ENCODE measurements at places on chromosomes 12 and 14.

GRCh38 chr14:29905543-29905942 is 22.1 kb downstream of the PRKD1 start:
- DNase-seq: no peak

GRCh38 chr12:2084553-2085296 is 31.9 kb downstream of the CACNA1C start:
- no peak for DNase-seq

DNA sequence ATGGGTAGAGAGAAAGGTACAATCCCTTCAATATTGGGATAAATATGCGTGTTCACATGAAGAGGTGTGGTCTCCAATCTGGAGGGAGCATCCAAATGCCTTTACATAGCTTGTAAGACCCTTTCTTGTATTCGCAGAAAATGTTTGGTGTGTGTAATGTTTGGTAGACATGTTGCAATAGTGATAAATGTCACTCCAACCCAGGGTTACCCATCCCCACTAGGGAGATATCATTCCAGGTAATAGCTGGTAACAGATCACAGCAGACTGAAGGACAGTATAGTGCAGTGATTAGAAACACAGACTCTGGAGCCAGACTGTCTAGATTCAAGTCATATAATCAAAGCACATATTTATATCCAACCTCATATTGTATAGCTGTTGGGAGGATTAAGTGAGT is 733.6 kb upstream of the TBX3 start:
- no peak for DNase-seq

GRCh38 chr12:121196902-121197301 is 13.0 kb upstream of the P2RX4 start:
- DNase-seq: no peak

DNA sequence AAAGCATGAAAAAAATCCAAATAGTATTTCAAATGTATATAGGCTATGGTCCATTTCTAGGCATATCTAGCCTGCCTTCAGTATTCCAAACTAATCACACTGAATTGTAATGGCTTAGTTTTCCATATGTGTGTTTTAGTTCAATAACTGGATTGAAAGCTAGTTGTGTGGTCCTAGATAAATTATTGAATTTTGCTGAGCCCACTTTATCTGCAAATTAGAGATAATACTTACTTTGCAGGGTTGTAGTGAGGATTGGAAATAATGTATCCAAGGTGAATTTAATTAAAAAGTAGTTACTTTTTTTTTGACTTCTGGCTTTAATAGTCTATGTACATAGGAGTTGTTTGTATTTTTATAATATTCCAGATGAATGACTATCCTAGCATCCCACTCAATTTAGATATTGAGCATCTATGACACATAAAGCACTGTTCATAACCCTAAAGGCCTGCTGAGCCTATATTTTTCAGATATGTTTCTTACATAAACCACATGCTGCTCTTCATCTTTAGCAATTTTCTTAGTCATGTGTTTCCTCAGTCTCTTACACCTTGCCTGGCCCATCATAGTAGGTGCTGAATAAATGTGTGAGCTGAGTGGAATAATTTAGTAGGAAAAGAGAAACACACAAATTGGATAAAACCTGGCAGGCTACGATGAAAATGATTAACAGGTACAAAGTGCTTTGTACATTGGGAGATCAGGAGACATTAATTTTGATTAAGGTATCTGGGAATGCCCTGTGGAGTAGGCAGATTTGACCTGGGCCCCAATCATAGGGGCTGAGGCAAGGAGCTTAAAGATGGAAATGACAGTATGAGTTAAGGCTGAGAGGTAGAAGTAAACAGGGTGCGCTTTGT is 1.1 kb upstream of the ATP23 start:
- no peak for DNase-seq

- no peak for DNase-seq
These were observed 19.4 kb upstream of the SLC25A3 start for GRCh38 chr12:98574110-98574509.

DNA sequence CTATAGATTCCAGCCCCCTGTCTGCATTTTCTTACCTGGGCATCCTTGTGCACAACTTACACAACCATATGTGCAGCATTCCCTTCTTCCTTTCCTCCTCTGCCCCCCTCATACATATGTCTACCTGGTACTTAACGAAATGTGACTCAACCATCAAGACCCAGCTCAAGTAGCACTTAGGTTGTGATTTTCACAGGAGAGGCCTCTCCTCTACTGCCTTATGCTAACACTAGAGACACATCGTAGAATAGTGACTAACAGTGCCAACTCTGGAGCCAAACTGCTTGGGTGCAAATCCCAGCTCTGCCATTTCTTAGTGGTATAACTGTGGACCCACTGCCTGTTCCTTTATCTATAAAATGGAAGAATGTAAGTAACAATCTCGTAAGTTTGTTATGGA is 24.1 kb upstream of the PLEKHA5 start:
- no peak for DNase-seq

- no peak for DNase-seq
These were observed 133.1 kb downstream of the PRIMA1 start for GRCh38 chr14:93655078-93655750.

DNA sequence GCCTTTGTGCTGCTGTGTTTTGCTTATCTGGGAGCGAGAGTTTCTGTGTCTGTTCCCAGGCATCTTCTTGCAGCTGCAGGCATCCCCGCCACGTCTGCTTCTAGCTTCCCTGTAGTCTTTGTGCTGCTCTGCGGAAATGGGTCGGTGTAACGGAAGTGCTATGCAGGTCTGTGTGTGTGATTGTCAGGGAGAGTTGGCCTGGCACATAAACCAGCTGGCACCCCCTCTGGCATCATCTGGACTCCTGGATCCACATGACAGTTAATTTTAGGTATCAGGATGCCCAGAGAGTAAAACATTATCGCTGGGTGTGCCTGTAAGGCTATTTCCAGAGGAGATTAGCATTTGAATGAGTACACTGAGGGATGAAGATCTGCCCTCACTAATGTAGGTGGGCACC is 9.4 kb upstream of the OASL start:
- no peak for DNase-seq

DNA sequence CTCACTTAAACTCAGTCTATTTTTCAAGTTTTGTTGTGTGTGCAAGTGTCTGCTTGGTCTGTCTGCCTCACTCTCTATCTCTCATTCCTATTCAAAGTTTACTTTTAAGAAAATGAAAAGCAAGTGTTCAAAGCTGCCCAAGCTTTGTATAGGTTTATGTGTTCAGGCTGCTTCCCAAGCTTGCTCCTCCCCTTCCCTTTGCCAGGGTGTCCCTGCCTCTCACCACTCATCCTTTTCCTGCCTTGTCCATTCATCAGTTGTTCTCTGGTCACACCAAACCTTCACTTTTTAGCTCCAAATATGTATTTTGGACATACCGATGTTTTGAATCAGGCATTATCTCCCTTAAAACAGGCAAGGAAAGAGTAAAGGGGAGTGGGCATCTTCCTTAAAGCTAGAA is 41.3 kb downstream of the STK38L start:
- DNase-seq: no peak

- DNase-seq: no peak
These were observed 308.9 kb upstream of the LRFN5 start for GRCh38 chr14:41297576-41298327.

Data from CD4-positive, alpha-beta T cell (primary cell).